ENCODE measurements at places on chromosomes 7 and 10.

DNA sequence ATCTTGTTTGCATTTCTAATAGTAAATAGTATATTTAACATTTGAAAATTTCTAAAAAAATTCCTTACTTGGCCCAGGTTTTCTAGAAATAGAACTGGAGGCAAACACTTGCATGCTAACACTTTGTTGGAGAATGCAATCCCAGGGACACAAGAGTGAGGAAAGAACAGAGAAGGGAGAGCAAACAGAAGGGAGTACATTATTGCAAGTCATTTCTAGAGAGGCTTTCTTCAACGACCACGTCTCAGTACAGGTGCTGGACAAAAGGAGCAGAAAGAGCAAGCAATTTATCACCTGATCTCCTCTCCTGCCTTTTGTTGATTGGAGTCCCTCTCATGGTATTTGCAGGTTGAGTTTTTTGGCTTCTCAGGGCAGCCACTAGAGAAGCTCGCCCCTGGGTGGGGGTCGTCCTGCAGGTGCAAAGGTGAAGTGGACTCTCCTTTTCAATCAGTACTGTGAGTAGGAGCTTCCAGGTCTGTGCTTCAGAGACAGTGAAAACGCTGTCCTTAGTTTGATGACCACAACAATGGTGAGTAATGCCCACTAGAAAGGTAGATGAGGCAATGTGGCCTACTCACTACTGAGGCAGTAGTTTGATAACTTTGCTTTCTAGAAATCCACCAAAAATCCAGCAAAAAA is 5.2 kb downstream of the CPED1 start:
- no peak for DNase-seq

GRCh38 chr10:71726580-71727104 is 7.1 kb upstream of the C10orf105 start:
- no peak for DNase-seq

- no peak for DNase-seq
Observed at GRCh38 chr7:85749696-85750453, 563.0 kb upstream of the SEMA3D start.

DNA sequence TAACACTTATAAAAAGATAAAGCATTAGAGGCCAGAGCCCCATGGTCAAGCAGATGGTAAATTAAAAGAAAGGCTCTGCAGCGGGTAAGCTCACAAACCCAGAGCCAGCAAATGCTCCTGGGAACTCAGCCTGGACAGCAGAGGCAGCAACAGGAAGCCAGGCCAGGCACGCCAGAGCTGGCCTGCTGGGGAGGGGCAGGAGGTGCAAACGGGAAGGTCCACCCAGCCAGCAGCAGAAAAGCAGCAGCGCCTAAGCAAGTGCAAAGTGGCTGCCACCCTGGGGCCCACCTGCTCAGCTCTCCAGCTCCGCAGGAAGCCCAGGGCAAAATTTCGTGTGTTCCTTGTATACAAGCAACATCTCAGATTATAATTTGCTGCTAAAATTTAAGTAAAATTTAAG is 82.7 kb upstream of the GPR22 start:
- no peak for DNase-seq

DNA sequence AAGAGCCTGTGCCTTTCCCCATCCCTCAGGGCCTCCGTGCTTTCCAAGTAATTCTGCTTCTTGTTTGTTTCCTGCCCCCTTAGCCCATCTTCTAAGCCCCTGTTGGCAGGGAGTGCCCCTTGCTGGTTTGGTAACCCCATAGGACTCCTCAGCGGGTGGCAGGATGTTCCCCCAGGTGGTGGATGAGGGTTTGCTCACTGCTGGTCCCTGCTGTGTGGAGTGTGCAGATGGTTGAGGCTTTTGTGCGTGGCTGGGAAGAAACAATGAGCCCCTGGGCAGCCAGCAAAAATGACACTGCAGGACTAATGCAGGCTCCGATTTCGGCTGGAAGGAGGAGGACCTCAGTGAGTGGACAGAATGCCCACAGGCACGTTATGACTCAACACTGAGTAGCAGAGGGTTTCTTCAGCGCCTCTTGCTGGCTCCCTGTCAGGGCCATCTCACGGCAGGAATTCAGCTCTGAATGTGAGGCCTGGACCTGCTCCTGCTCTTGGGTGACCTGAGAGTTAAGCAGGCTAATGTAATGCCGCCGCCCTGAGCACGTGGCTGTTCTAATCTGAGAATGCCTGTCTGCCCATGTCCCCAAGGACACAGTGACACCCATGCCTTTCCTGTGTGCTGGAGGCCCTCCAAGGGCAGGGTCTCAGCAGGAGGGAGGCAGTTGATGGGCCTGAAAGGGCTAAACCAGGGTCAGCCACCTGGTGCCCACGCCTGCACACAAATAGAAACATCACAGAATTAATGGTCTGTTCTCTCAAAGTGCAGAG is 16.6 kb downstream of the BAG3 start:
- no peak for DNase-seq

GRCh38 chr10:93995598-93996271 is 2.0 kb downstream of the PLCE1 start:
- no peak for DNase-seq
